Stimulated activated CD8-positive, alpha-beta memory T cell treated with anti-CD3 and anti-CD28 coated beads, Interleukin-4, amount 100 ng/mL, for 1 hour (primary cell): ENCODE measurements at places on chromosomes 7 and 10.

- DNase-seq, result no peak
Observed at GRCh38 chr10:97713339-97713825, at the start of gene MARVELD1. TSS of gene MARVELD1 (plus strand) at chr10:97713730. CDS start at chr10:97713877, 147 bp downstream.

- no peak for DNase-seq
Observed at GRCh38 chr10:96660297-96660696, 60.0 kb downstream of the PIK3AP1 start.

GRCh38 chr10:100265821-100266485, 1.5 kb downstream of the CWF19L1 start:
- DNase-seq, result no peak

GRCh38 chr7:134546955-134547354, 2.0 kb upstream of the AKR1B15 start:
- no peak for DNase-seq

DNA sequence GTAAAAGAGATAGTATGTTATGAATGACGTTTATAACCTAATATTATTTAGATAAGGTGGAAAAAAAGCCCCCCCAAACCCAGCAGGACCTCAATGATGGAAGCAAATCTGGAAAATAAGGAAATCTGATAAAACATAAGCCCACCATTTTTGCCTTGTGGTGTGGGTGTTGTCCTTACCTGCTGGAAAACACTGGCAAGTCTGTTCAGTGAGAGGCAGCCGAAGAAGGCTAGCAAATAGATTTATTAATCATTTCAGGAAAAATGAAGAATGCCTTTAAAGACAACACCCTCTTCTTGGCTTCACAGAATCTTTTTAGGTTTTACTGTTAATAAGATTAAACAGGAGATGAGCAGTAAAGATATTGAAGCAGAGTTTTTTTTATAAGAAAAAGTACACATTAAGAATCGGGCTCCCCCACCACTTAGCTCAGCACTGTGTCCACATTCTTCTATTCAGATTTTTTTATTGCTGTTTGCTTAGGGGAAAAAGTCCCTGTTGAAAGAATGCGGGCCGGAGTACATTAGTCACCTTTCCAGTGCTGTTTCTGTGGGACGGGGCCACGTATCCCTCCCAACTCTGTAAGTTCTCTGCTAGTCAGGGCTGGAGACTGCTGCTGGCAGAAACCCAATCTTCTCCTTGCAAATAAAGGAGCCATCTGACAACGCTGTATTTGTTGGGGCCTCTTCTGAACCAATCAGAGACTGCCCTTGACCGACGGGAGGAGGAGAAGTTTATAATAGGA, 104.1 kb downstream of the EVX1 start:
- DNase-seq, result no peak

DNA sequence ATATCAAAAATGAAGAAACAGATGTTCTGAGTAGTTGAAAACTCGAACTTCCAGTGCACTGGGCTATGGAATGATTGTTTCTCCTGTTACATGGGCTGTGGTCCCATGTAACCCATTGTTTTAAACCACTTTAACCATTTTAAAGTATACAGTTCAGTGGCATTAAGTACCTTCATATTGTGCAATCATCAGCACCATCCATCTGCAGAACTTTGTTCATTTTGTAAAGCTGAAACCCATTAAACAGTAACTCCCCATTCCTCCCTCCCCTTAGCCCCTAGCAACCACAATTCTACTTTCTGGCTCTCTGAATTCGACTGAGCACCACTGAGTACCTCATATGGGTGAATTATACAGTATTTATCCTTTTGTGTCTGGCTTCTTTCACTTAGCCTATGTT, 217.4 kb downstream of the LRMDA start:
- no peak for DNase-seq

GRCh38 chr10:5466451-5467206, 32.7 kb downstream of the CALML5 start:
- DNase-seq, result no peak

GRCh38 chr10:25157650-25158049, 17.2 kb upstream of the GPR158 start:
- no peak for DNase-seq

- no peak for DNase-seq
Observed at GRCh38 chr10:130808243-130808642, 503.3 kb downstream of the TCERG1L start.

GRCh38 chr10:132545659-132546367, 8.2 kb downstream of the INPP5A start:
- DNase-seq, result no peak

GRCh38 chr10:11685787-11686218, 56.4 kb upstream of the ECHDC3 start:
- DNase-seq, result no peak

GRCh38 chr7:28211006-28211405, 30.4 kb upstream of the JAZF1 start:
- DNase-seq, result no peak

- DNase-seq, result no peak
Observed at GRCh38 chr10:88382699-88383098, 200.4 kb downstream of the RNLS start.

- no peak for DNase-seq
Observed at GRCh38 chr7:5666361-5666760, 115.1 kb downstream of the RNF216 start.

GRCh38 chr10:110694820-110695538, 50.8 kb downstream of the RBM20 start:
- no peak for DNase-seq

GRCh38 chr7:43113622-43114457, 1.4 kb downstream of the HECW1 start:
- DNase-seq, result no peak

DNA sequence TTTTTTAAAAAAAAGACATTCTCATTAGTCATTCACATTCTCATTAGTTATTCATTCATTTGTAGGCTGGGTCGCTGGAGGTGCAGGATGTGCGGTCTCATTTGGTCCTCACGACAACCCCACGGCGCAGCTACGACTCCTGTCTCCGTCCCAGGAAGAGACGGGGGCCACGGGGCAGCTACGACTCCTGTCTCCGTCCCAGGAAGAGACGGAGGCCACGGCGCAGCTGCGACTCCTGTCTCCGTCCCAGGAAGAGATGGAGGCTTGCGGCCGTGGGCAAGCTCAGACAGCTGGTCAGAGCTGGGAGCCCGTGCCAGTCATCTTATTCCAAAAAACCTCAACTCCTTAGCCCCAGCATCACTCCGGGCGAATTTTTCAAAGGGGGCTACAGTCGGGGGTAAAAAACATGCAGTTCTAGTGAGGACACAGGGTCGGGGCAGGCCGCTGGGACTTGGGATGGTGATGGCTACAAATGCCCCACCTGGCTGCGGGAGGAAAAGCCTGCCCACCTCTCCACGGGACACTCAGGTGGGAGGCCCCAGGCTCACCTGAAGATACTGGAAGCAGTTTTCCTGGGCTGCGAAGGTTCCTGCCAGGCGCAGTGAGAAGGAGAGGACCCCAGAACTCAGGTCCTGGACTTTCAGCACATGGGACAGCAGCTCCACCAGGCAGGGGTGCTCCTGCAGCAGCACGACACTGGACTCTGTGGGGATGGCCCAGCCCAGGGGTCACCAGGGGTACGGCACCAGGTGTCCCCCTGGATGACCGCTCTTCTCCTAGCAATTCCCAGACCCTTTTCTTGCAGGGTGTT, 8.3 kb downstream of the BRAT1 start:
- no peak for DNase-seq

GRCh38 chr7:83096065-83096580, 66.6 kb downstream of the PCLO start:
- DNase-seq, result no peak

DNA sequence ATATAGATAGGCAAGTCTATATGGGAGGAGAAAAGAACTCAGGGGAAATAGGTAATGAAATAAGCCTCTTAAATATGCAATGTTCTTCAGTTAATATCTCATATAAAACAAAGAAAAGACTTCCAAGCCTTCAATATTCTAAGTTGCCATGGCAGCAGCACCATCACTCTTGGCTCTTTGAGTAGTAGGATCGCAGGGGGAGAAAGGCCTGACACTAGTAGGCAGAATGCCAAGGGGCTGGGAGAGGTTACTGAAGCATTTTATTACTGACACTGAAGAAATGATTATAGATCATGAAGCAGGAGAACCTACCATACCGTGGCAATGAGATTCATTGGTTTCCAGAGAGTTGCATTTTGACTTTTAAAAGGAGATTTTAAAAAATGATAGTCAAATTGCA, 193.9 kb downstream of the NXPH1 start:
- DNase-seq, result no peak

GRCh38 chr7:123755338-123755737, 6.5 kb upstream of the WASL start:
- DNase-seq, result no peak

DNA sequence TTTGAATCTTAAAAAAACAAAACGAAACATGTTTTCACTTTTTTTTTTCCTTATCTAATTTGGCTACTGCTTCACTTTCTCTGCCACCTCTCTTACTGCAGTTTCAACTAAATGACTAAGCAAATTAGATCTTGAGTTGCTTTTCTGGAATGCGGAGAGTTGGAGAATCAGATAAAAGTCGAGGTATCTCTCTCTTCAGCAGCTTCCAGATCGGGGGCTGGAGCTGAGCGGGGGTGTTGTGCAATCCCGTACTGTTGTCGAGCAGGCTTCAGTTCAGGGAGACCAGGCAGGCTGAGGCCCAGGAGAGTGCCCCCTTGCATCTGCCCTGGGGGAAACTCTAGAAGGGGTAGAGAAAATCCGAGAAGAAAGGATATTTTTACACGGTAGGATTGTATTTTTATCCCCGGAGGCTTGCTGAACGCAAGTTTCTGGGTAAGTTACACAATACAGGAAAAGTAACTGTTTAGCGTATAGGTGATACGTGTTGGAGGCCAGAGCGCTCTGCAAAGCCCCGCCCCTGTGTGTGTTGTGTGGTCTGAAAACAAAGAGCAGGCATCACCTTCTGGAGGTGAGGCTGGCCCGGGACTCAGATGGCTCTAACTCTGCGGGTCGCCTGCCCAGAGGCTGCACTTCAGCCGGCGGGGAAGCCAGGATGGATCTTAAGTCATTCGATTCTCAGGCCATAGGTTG, 116.6 kb downstream of the KLF6 start:
- DNase-seq, result no peak

DNA sequence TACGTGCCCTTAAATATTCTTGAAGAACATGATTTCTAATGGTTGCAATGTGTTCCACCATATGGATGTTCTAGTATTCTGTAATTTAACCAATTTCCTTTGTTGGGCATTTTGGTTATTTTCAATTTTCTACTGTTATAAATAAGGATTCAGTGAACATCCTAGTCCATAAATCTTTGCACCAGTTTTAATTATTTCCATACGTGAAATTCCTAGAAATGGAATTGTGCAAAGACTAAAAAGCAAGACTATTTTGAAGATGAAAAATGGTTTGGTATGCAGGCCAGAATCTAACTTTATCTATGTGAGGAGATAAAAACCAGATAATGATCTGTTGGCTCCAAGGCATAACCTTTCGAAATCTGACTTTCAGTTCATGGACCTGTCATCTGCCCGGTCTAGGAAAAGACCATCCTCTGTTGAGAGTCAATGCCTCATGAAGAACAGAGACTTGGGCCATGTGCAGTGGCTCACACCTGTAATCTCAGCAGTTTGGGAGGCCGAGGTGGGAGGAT, 633.2 kb upstream of the NRP1 start:
- DNase-seq, result no peak

- DNase-seq, result no peak
Observed at GRCh38 chr10:22816298-22816653, 101.9 kb upstream of the PIP4K2A start.

GRCh38 chr10:91220954-91221675, 652 bp downstream of the PCGF5 start:
- DNase-seq, result no peak

GRCh38 chr10:80463868-80464267, 9.8 kb downstream of the TSPAN14 start:
- DNase-seq, result no peak

DNA sequence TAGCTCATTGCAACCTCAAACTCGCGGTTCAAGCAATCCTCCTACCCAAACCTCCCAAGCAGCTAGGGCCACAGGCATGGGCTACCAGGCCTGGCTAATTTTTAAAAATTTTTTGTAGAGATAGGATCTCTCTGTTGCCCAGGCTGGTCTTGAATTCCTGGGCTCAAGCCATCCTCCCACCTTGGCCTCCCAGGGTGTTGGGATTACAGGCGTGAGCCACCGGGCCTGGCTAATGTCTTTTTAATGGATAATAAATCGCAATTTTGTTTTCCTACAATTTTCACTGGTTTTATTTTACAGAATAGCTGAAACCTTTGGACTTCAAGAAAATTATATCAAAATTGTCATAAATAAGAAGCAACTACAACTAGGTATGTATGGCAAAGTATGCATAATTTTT, 10.9 kb downstream of the NUB1 start:
- no peak for DNase-seq

GRCh38 chr10:70374775-70375614, 7.4 kb downstream of the LRRC20 start:
- DNase-seq, result no peak

GRCh38 chr10:110789604-110790433, 81.9 kb upstream of the PDCD4 start:
- DNase-seq, result no peak

DNA sequence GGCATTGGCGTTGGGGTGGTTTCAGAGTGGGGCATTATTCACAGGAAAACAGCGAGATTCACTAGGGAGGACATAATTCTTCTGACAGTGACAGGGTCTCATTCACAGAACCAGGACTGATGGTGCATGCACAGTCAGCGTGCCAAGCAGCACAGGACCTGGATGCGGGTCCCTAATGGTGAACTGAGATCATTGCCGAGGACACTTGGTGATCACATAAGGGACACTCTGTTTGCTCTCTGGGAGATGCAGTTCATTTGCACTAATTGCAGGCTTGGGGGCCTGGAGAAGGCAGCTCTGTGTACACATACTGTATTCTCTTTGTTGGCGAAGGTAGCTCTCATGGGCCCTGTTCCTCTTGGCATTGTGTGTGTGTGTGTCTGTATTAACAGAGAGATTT, 716.1 kb downstream of the PHTF2 start:
- no peak for DNase-seq

GRCh38 chr7:73342645-73343044, 14.7 kb downstream of the FKBP6 start:
- DNase-seq, result no peak

DNA sequence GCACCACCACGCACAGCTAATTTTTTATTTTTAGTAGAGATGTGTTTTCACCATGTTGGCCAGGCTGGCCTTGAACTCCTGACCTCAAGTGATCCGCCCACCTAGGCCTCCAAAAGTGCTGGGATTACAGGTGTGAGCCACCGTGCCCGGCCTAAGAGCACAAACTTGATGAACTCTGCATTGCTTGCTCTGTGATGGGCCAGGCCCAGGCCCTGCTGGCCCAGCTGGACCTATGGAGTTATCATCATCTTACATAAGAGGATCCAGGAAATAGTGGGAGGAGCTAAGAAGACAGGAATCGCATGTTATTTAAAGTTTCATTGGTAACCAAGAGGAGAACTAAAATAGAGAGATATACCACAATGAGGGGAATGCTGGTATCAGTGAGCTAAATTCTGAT, 86.9 kb downstream of the DAGLB start:
- no peak for DNase-seq

- DNase-seq, result no peak
Observed at GRCh38 chr7:8639668-8640067, 206.3 kb downstream of the NXPH1 start.

- no peak for DNase-seq
Observed at GRCh38 chr10:43340619-43341018, 30.8 kb upstream of the FXYD4 start.
